ENCODE measurements at places on chromosomes 7 and 10.

- DNase-seq = no peak
These were observed 148.9 kb upstream of the NPS start for GRCh38 chr10:127400216-127400615.

DNA sequence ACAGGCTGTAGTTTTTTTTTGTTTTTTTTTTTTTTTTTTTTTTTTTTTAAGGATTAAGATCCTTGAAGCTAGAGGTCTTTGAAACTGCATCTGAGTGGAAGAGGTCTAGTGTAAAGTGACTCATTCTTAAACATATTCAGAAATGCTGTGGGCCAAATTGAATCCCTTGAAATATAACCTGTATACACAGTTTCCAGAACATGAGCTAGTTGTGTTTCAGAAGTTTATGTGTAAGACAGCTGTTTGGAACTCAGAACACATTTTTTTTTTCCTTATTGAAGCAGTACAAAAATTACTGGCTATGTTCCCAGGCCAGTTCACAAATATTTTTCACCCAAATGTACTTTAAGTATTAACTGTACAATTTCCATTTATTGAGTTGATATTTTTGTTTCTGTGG, 67.9 kb downstream of the PPP1R9A start:
- DNase-seq = no peak

DNA sequence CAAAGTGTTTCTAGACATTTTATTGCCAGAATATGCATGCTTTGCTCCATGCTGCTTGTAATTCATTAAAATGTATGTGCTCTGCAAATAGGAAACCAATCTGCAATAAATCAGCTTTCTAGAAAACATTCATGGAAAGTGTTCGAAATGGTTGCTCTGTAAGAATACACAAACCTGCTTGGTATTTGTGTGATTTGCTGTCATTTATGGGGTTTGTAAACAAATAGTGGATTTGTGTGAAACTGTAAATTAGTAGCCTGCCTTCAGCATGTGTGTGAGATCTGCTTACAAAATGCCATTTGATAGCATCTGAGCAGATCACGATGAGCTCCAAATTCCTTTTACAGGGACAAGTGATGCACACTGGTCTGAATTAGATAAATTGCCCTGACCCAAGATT, 219.0 kb upstream of the CSTF2T start:
- no peak for DNase-seq

DNA sequence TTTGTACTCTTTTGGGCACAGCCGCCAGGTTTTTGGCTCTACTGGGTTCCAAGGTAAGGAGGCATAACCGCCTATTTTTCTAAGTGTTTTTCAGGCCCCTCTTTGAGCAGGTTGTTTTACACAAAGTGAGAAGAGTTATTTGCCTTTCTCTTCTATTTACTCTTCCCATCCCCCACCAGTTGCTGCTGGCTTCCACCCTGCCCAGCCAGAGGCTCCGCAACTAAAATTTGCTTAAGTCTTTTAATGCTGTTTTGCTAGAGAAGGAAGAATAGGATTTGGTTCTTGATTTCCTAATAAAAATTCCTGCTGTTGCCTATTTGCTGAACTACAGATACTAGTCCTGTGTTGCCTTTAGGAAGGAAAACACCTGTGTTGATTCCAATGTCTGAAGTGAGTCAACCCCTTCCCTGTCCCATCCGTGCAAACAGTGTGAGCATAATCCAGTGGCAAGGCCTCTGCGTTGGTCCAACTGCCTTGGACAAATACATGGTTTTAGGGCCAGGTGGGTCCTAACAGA, 1.9 kb downstream of the PLA2G12B start:
- DNase-seq = no peak

GRCh38 chr10:103564776-103565520, 71.4 kb downstream of the NEURL1 start:
- peak; percentile 47 for DNase-seq

DNA sequence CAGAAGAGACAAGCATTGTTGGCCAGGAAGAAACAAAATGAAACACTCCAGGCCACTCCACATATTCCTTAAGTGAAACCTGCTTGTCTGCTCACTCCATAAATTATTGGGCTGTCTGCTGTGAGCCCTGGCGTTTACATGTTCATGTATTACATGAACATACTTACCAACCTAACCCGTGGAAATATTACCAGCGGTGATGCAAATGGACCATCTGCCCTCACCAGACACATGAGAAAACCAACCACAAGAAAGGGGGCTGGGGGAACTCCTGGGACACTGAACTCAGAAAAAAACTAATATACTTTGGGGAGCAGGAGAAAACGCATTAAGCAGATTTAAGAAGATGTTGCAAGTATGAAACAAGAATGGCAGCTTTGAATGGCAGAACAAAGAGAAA, 731.2 kb upstream of the IGFBP3 start:
- no peak for DNase-seq

DNA sequence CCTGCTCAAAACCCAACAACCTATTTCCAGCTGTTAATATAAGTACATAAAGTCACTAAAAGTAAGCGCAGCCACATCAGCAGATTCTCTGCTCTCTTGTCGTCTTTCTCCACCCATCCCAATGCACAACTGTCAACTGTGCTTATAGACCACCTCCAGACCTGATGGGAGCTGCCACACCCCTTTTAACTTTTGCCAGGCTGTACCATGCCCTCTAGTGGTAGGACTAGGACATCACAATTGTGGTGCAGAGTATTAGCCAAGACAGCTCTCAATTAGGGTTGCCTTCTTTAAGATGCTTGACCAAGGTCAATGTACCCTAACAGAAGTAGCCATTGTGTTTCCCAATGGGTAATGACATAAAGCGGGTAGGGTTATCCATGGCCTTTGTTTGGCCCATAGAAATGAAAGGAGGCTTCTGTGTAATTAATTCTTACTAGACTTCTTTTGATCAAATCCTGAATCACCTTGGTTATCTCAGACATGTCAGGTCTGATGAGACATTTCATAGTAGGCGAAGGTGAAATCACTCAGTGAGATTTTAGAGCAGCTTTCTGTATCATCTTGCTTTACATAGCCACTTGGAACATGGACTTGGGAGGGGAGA, 68.1 kb downstream of the SCRN1 start:
- peak; percentile 55 for DNase-seq

- DNase-seq = no peak
These were observed 5.9 kb downstream of the SAP25 start for GRCh38 chr7:100567751-100568175.

GRCh38 chr10:24552346-24553016, 171.2 kb downstream of the ARHGAP21 start:
- DNase-seq = peak; percentile 9

GRCh38 chr7:78015574-78016260, 217.1 kb downstream of the PHTF2 start:
- no peak for DNase-seq

DNA sequence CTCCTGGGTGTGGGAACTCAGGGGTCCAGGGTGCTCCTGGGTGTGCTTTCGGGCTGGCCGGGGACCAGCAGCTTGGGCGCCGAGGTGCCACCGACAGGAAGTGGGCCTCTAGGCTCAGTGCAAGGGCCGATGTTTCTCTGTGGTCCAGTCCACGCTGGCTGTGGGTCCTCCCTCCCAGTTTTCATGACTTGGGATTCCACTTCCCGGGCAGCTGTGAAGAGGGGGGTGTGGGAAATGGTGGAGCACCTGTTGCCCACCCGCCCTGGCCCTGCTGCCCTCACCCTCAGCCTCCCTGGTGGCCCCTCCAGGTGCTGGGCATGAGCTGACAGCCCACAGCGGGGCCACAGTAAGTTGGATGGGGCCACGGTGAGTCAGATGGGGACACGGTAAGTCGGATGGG, 58.5 kb downstream of the NKX6-2 start:
- no peak for DNase-seq

GRCh38 chr10:123995082-123995460, 98.3 kb downstream of the CHST15 start:
- no peak for DNase-seq

DNA sequence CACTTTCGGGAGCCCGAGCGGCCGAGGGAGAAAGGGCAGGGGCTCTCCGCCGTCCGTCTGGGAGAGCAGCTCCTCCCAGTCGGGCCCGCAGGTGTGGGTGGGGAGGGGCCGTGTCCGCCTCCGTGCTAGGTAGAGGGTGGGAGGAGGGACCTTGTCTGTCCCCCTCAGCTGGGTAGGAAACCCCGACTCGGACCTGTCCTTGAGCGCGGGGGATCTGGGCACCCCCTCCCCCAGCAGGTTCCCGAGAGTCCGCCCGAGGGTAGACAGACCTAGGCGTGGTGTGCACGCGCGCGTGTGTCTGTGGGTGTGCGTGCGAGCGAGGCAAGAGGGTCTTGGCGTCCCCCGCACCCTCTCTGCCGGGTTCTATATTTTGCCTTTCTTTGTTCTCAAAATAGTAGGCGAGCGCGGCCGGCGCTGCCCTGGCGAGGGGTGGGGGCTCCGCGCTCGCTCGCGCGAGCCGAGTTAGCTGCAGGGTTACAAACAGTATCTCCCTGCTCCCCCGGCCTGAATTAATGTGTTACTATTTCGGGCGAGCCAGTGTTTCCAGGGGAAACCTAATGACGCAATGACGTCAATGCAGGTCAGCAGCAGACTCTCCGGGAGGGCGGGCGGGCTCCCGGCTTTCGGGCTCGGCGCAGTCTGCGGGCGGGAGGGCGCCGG, 73.9 kb upstream of the LEP start:
- no peak for DNase-seq

DNA sequence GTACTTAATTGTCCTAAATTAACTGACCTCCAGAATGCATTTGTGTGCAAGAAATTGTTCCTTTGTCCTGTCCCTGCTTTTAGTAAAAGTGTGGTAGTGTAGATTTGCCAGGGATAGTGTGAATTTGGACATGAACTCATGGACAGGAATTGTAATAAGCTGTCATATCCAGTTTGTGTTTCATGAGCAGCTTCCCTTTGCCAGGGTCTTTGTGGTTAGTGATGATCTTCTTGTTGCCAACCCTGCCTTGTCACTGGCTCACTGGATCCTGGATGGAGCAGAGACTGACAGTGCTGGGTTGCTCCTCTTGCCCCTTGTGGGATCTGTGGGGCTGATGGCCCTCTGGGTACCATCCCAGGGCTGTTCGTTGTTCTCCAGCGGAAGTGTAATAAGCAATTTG, 110.1 kb downstream of the CCNY start:
- no peak for DNase-seq

DNA sequence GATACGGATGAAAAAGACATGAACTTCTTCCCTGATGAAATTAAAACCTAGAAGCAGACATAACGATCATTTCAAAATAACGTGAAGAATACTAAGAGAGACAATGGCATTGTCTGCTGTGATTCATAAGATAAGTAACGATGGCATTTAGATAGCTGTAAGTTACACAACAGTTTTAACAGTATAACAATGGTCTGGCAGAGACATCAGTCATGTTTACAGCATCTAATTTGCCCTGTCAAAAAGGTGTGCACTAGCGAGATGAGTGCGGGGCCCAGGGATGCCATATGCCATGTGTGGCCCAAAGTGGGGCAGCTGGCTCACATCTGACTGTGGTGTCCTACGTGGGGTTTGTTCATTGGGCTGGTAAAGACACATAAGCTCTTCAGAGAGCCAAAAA, 55.7 kb upstream of the RHEB start:
- no peak for DNase-seq

GRCh38 chr7:158125721-158126120, 461.9 kb downstream of the PTPRN2 start:
- no peak for DNase-seq

GRCh38 chr10:15197276-15197675, 28.8 kb upstream of the NMT2 start:
- no peak for DNase-seq

DNA sequence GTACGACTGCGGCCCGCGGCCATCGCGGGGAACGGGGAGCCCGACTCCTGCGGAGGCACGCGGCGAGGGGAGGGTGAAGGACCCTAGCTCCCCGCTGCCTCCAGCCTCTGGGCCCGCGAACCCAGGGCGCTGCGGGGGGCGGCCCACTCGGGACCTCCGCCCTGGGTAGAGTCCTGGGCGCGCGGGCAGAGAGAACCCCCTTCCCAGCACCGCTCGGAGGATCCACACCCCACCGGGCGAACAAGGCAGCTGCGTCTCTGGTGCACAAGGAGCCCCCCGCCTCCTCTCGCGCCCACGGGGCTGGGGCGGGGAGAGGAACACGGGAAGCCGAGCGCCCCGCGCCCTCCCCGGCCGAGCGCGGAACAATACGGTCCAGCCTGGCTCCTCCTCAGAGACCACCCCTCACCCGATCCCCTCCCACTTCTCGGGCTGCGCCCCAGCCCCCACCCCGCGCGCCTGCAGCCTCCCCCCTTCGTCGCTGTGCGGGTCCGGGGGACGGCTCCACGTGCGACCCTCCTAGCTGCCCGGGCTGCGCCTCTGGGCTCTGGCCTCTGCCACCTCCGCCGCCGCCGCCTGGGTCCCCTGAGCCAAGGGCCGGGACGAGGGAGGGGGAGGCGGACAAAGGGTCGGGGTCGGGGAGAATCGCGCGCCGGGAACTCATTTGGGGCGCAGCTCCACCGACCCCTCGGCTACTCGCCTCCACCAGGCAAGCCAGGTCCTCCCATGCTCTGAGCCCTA, at the start of gene WDR86:
WDR86 (minus strand) TSS at position 372 of the 738 bp plus-strand sequence. CDS start 449 bp downstream, outside the sequence.
- no peak for DNase-seq

- DNase-seq = no peak
These were observed 5.9 kb upstream of the DIP2C start for GRCh38 chr10:695396-695795.

GRCh38 chr10:105674448-105674847, 1033.4 kb downstream of the SORCS3 start:
- DNase-seq = no peak

DNA sequence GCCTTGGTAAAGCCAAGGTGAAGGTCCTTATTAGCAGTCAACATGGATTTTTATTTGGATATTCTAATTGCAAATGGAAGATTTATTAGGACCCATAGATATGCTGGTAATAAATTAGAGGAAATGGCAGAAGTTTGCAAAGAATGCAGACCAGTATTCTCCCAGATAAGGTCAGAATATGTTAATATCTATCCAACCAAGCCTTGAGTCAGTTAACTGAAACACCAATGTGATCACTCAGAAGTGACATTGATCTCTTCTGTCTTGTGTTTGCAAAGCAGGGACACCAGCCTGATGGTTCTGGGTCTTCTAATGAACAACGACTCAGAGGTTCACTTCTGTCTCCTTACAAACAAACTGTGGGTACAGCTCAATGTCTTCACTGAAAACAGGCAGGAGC, 21.5 kb downstream of the UROS start:
- no peak for DNase-seq

GRCh38 chr7:148042935-148043631, 547.5 kb upstream of the C7orf33 start:
- DNase-seq = no peak

GRCh38 chr10:21732067-21732772, 198.2 kb downstream of the MLLT10 start:
- peak; percentile 17 for DNase-seq

All from stimulated activated CD4-positive, alpha-beta T cell treated with anti-CD3 and anti-CD28 coated beads, Interleukin-12 subunit alpha, Interleukin-12 subunit beta, amount 100 ng/mL, for 48 hours (primary cell).